ENCODE measurements at places on chromosomes 16 and 17.
A peak's percentile ranks its signal among the peaks of the same experiment; 100 is the strongest.

GRCh38 chr16:22813223-22813947 lies 577 bp upstream of the HS3ST2 start:
- peak; percentile 11 for DNase-seq
- H3K27me3 ChIP-seq, result peaks cover 45% of the 10 kb centered on the region
- H3K4me3 ChIP-seq, result peak overlapping the region; percentile 21
- H3K4me1 ChIP-seq, result peaks cover 2% of the 10 kb centered on the region
- H3K27ac ChIP-seq, result no peak overlapping the region
- H3K36me3 ChIP-seq, result no peaks in the 10 kb centered on the region

DNA sequence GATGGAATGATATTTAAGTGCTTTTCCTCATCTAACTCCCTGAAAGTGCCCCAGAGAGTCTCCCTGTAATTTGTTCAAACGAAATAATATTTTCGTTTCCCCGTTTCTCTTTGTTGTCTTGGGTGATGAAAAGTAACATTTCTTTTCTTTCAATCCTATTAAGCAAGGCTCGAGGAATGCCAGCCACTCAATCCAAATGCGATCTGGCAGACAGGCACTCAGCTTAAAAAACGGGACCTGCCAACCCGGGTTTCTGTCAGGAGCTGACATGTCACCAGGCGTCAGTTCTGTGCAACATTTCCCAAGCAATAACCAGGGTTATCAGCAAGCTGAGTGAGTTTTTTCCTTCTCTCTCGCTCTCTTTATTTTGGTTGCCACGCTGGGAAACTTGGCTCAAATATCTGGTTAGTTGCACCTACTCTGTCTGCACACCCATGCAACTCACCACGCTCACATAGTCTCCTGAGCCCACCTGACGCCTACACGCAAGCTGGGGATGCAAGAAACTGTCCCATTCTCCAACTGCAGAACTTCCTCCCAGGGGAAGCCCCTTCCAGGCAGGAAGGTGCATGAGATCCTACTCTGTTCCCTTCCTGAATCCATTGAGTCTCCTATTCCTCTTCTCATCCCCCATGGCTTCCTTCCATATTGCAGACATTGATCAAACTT lies 208.2 kb downstream of the C16orf78 start:
- no peak overlapping the region for H3K4me3 ChIP-seq
- DNase-seq, result no peak
- no peaks in the 10 kb centered on the region for H3K27me3 ChIP-seq

DNA sequence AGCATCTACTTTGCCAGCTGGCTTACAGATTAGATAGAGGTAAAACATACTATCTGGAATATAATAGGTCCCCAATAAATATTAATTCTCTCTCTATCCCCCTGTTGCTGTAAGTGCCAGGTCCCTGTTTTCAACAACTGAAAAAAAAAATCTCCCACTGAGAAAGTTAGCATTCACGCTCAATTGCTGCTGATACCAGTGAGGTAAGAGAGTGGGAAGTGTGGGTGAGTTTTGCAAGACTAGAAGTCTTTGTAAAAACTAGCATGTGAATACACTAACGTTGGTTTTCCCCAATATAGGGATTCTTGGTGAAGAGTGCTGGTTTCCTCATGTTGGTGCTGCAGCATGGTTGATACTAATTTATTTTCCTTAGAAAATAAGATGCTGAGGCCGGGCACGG lies 11.7 kb upstream of the TAOK1 start:
- no peak overlapping the region for H3K4me3 ChIP-seq
- peaks cover 16% of the 10 kb centered on the region for H3K27me3 ChIP-seq
- no peaks in the 10 kb centered on the region for H3K4me1 ChIP-seq
- no peaks in the 10 kb centered on the region for H3K36me3 ChIP-seq
- H3K27ac ChIP-seq, result no peak overlapping the region
- DNase-seq, result no peak

DNA sequence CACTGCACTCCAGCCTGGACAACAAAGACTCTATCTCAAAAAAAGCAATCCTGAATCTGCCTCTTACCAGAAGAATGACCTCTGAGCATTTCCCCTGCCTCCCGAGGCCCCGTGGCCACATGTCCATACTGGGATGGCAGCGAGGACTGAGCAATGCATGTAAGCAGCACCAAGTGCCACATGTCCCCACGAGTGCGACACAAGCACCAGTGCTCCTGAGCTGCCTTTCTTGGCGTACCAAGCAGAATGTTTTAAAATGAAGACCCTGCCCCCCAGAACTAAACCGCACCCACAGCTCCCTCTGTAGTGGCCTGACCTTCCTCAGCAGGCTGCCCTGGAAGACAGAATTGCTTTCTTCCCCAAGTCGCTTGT lies 373.3 kb downstream of the SLC39A11 start:
- H3K36me3 ChIP-seq, result peaks cover 2% of the 10 kb centered on the region
- peaks cover 42% of the 10 kb centered on the region for H3K4me1 ChIP-seq
- no peaks in the 10 kb centered on the region for H3K27me3 ChIP-seq

DNA sequence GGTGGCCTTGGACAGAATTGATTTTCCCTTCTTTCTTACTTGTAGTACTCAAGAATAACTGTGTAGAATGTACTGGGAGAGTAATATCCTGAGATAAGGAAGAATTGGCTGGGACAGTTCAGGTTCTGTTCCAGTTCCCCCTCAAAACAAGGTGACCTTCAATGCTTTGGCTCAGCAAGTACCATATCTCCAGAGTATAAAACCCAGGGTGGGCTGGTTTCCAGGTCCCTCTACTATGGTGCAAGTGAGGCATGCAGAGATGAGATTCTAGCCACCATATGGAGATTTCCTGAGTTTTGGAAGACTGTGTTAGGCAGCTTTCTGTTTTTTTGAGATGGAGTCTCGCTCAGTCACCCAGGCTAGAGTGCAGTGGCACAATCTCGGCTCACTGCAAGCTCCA lies 18.1 kb upstream of the DLX3 start:
- H3K4me3 ChIP-seq, result no peak overlapping the region
- H3K27me3 ChIP-seq, result peaks cover 20% of the 10 kb centered on the region
- DNase-seq, result no peak
- H3K27ac ChIP-seq, result no peak overlapping the region
- no peaks in the 10 kb centered on the region for H3K36me3 ChIP-seq
- H3K4me1 ChIP-seq, result no peaks in the 10 kb centered on the region

DNA sequence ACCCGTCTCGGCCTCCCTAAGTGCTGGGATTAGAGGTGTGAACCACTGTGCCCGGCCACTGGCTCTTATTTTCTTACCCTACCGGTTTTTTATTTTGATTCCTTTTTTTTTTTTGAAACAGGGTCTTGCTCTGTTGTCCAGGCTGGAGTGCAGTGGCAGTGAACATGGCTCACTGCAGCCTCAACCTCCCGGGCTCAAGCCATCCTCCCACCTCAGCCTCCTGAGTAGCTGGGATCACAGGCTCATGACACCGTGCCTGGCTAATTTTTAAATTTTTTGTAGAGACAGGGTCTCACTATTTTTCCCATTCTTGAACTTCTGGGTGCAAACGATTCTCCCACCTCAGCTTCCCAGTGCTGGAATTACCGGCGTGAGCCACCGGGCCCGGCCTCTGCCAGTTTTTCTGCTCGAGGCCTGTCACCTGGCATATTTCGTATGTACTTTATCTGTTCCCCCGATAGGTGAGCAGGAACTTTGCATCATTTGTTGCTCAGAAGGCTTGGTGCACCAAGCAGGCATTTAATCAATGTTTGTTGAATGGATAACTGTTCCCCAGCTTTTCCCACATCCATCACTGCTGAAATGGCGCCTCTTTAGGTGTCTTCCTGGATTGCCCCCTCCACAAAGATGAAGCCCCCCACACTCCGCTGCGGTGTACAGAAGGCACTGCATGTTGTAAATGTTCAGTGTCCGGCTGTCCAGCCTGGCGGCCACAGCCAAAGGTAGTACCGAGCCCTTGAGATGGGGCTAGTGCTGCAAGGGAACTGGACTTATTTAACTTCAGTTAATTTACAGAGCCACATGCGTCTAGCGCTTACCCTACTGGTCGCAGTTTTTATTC lies 858 bp upstream of the TELO2 start:
- peak overlapping the region; percentile 88 for H3K4me3 ChIP-seq
- no peaks in the 10 kb centered on the region for H3K27me3 ChIP-seq

DNA sequence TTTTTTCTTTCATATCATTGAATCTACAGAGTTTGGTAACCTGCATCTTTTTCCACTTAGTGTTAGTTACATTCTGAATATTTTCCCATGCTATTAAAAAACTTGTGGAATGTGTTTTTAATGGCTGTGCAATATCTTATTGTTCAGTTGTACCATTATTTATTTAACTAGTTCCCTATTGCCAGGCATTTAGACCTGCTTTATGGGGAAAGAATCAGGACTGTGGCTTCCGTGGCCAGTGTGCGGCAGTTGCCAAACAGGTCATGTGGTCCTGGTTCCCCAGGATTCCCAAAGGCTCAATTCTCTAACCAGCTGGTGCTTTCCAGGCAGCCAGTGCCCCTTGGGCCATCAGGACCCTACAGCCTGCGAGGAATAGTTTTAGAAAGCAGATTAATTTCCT lies 30.8 kb downstream of the NDEL1 start:
- peaks cover 36% of the 10 kb centered on the region for H3K36me3 ChIP-seq
- no peak overlapping the region for H3K27ac ChIP-seq
- H3K27me3 ChIP-seq, result no peaks in the 10 kb centered on the region
- no peaks in the 10 kb centered on the region for H3K4me1 ChIP-seq

DNA sequence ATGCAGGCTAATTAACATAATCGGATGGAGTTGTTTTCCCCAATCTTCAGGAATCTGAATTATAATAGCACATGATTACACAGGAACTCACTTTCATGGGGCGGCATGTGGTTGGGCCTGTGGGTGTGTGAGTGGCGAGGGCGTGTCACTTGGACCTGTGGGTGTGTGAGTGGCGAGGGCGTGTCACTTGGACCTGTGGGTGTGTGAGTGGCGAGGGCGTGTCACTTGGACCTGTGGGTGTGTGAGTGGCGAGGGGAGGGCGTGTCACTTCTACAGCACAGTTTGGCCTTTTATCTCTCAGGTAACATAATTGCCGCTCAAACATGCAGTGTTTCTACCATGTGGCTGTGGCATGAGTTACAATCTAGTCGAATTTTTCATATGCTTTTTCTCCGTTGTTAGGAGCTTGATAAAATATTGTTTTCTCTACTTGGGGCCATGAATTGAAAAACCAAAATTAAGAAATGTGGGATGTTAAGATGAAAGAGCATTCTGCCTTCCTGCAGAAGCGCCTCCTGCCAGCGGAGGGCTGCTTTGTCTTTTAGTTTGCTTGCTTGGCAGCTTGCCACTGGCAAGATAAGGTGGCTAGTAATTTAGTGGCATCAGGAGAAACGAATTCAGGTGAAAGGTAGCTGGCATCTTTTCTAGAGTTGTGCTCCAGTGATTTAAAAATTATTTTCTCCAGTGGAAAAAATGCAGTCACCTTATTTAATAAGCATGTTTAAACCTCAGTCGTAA lies 36.2 kb downstream of the USP10 start:
- peaks cover 23% of the 10 kb centered on the region for H3K36me3 ChIP-seq
- peak overlapping the region; percentile 8 for H3K4me3 ChIP-seq
- no peaks in the 10 kb centered on the region for H3K27me3 ChIP-seq
- H3K4me1 ChIP-seq, result peaks cover 41% of the 10 kb centered on the region
- DNase-seq, result peak; percentile 21
- peak overlapping the region; percentile 72 for H3K27ac ChIP-seq

DNA sequence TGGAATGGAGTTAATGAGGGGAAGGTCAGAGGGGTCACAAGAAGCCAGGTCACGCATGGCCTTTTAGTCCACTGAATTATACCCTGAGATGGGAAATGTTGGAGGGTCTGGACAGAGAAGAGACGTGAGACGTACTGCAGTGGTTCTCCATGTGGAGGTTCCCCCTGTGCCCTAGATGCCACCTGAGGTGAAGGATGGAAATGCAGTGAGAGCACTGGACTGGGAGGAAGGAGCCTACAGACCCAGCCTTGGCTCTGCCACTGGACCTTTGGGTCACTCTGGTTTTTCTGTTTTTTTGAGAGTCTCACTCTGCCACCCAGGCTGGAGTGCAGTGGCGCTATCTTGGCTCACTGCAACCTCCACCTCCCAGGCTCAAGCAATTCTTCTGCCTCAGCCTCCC lies 1.8 kb upstream of the PLSCR3 start:
- H3K4me3 ChIP-seq, result peak overlapping the region; percentile 42
- peak overlapping the region; percentile 45 for H3K27ac ChIP-seq
- no peaks in the 10 kb centered on the region for H3K27me3 ChIP-seq
- DNase-seq, result no peak

DNA sequence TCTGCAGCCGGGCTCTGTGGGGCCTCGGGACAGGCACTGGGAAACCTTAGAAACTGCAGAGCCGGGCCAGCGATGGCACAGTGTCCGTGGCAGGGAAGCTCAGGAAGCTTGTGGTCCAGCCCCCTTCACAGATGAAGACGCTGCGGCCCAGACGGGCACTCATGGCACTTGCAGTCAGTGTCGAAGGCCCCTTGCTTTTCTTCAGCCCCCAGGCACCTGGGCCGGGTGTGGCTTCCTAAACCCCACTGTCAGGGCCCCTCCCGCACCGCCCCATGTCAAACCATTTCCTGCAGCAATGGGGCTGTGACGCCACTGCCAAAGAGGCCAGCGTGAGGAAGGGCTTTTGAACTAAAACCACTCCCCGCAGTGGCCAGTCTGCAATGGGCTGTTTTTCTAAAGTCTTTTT lies 164.0 kb downstream of the LAT start:
- H3K27me3 ChIP-seq, result no peaks in the 10 kb centered on the region
- peak overlapping the region; percentile 91 for H3K27ac ChIP-seq
- peak overlapping the region; percentile 76 for H3K4me3 ChIP-seq
- H3K36me3 ChIP-seq, result peaks cover 13% of the 10 kb centered on the region
- DNase-seq, result peak; percentile 51
- peaks cover 24% of the 10 kb centered on the region for H3K4me1 ChIP-seq

DNA sequence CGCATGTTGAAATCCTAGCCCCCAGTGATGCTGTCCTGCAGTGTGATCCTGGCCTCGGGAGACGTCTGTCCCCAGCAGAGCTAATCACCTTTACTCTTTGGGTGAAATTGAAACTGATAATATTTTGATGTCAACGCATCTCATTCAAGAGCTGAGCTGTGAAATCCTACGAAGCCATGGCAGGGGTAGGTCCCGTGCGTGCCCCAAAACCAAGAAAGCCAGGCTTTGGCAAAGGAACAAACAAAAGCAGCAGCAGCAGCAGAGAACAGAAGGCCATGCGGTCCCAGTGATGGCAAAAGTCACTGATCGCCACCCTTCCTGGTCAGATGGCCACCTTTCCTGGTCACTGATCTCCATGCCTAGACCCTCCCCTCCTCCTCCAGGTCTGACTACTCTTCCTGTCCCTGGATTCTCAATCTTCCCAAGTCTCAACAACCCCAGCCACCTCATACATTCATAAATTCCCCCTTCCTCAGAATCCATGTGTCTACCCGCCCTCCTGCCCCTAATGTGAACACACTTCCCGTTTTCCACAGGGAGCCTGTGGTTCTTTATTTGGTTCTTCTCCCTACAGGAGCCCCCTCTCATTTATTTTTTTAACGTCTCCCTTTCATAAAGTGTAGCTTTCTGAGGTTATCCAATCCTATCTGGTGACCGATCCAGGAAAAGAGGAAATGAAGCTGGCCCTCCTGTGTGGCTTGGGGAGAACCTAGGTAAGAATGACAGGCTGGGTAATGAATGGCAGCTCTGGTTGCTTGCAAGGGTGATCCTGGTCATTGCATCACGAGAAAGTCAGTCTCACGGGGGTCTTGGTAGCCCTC lies 50.3 kb downstream of the CPPED1 start:
- no peak overlapping the region for H3K4me3 ChIP-seq
- peaks cover 25% of the 10 kb centered on the region for H3K4me1 ChIP-seq
- no peaks in the 10 kb centered on the region for H3K27me3 ChIP-seq
- no peak overlapping the region for H3K27ac ChIP-seq
- no peak for DNase-seq

GRCh38 chr16:50266337-50267091 lies at the start of gene ADCY7:
Gene ADCY7, plus strand, starts transcription at chr16:50266551. Its CDS starts 21,629 bp downstream, at chr16:50288180.
- peak within 1 kb of the TSS; percentile 98 for H3K4me3 ChIP-seq
- H3K36me3 ChIP-seq, result peaks cover 19% of the 10 kb centered on the region
- H3K27me3 ChIP-seq, result no peaks in the 10 kb centered on the region
- peaks cover 54% of the 10 kb centered on the region for H3K4me1 ChIP-seq
- DNase-seq, result peak; percentile 84
- H3K27ac ChIP-seq, result peak within 1 kb of the TSS; percentile 93

Data from T-helper 2 cell treated with Interferon-gamma antibody and Interleukin-4, amounts not matched to agents 5 μg/mL and 100 μg/mL, for 36 hours (primary cell).